ENCODE measurements at places on chromosomes 3 and 15. TPM values are rescaled to one million over a fixed set of nuclear protein-coding genes. Genes with fewer than 3 reads are reported as not detected.

DNA sequence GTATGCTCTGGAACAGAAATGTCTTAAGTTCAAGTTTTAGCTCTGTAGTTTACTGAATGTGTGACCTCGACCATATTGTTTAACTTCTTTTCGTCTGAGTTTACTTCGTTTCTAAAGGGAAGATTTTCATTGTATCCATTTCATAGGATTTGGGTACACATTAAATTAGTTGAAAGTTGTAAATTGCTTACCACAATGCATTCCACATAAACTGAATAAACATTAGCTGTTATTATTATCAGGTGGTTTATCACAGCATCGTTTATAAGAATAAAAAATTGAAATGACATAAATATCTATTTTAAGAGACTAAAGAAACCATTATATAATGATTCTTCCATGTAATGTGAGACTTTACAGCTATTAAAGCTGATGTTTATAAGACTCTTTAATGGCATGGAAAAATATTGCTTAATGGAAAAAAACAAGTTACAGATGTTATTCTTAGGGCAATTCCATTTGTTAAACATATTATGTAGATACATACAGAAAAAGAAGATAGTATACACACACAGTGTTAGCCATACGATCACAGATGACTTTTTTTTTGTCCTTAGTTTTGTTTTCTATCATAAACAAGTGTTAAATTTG is 342.3 kb upstream of the SGO1 start:
- no peak for DNase-seq

DNA sequence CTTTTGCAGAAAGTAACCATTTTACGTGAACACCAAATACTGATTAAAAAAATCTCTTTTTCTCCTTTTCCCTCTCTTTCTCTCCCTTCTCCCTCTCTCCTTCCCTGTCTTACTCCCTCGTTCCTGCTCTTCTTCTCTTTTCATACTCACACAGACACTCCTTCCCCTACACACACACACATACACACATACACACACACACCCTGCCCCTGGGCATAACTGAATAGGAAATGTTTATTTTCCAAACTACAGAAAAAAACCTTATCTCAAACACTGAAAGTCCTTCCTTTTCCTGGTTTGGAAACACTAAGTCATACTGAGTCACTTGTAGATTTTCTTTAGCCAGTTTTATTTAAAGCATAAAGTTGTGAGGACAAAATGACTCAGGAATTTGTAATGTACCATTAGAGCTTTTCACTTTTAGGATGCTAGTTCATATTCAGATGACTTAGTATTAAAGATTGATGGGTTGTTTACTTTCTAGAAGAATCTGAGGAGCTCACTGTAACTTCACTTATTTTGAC is 62.4 kb downstream of the MBNL1 start:
- DNase-seq, result peak; percentile 81

GRCh38 chr15:95669146-95669922 is 661.2 kb upstream of the NR2F2 start:
- DNase-seq, result peak; percentile 19

- DNase-seq, result peak; percentile 53
Observed at GRCh38 chr3:176814285-176814684, 383.0 kb downstream of the TBL1XR1 start.

DNA sequence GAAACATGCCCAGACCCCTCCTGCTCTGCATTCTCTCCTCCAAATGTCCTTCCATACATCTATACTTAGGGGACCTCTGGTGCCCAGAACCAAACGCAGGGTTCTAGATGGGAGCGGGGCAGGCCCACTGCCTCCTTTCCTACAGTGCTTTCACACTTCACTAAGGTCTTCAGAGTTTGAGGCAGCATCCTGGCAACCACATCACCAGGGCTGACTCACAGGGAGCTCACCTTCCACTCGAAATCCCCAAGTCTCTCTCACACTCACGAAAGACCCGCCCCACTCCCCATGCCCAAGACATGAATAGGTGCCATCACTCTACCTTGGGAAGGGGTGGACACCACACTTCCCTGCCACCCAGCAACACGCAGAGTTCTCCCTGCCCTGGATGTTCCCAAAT is 18.9 kb downstream of the HOMER2 start:
- DNase-seq, result no peak

- DNase-seq, result no peak
Observed at GRCh38 chr15:37059086-37059485, 41.3 kb downstream of the MEIS2 start.

- DNase-seq, result no peak
Observed at GRCh38 chr3:30426293-30426993, 180.0 kb upstream of the TGFBR2 start.

DNA sequence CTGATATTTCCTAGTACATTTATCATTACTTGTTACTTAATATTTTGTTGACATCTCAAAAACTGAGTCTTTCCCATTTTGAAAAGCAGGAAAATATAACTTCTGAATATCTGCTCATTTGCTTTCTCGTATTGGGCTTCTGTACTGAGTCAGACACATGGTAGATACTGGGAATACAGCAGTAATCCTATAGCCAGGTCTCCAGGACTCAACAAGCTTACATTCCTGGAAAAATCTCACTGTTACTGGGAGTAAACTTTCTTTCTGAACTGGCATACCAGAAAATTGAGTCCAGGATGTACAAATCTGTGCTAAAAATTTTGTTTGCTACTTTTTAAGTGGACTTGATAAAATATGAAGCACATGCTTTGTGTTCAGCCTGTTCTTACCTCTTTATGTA is 240.4 kb downstream of the RBMS3 start:
- no peak for DNase-seq

DNA sequence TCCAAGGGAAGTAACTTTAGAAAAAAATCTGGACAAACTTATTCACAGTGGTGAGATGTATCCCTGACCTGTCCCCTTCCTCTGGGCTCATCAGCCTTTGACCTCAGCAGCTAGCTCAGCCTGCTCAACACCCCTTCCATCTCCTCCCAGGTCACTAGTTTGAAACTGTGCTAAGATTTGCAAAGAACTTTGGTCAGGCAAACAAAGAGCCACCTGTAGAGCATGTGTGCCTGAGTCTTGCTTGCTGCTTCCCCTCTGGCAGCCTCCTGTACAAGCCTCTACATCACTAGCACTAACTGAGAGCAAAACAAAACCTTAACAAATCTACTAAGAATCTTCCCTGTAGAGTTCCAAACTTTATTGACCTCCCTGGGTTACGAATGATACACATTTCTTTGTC is 43.9 kb downstream of the NR1I2 start:
- DNase-seq, result no peak

DNA sequence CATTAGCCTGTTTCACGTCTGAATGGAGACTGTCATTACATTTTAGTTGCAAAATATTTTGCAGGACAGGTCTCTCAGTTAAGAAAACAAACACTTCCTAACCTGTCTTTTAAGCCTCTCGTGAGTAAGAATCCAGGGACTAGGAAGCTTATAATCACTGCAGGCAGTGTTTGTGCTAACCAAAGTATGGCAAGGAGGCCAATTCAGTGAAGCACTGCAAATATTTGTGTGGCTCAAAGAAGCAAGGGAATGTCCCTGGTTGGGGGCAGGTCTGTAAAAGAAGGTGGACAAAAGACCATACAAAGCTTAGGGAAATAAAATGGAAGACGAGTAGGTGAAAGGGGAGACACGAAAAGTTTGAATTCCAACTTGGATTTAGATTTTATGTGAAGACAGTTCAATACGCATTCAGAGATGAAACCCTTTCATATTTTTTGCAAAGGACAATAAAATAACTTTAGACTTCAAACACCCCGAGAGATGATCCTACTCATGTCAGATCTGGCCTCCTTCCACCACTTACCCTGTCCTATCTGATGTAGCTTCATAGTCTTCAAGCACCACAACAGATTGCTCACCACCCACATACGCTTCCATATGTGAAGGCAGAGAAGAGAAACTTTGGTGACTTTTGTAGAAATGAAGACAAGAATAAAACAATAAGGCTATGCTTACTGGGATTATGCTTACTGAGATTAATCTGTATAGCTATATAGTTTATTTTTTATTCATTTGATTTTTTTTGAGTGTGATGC is 240.9 kb downstream of the TUSC7 start:
- DNase-seq, result no peak

- no peak for DNase-seq
Observed at GRCh38 chr15:35281515-35281914, 196.4 kb upstream of the NANOGP8 start.

GRCh38 chr15:76983590-76984375 is 11.1 kb upstream of the PSTPIP1 start:
- no peak for DNase-seq

DNA sequence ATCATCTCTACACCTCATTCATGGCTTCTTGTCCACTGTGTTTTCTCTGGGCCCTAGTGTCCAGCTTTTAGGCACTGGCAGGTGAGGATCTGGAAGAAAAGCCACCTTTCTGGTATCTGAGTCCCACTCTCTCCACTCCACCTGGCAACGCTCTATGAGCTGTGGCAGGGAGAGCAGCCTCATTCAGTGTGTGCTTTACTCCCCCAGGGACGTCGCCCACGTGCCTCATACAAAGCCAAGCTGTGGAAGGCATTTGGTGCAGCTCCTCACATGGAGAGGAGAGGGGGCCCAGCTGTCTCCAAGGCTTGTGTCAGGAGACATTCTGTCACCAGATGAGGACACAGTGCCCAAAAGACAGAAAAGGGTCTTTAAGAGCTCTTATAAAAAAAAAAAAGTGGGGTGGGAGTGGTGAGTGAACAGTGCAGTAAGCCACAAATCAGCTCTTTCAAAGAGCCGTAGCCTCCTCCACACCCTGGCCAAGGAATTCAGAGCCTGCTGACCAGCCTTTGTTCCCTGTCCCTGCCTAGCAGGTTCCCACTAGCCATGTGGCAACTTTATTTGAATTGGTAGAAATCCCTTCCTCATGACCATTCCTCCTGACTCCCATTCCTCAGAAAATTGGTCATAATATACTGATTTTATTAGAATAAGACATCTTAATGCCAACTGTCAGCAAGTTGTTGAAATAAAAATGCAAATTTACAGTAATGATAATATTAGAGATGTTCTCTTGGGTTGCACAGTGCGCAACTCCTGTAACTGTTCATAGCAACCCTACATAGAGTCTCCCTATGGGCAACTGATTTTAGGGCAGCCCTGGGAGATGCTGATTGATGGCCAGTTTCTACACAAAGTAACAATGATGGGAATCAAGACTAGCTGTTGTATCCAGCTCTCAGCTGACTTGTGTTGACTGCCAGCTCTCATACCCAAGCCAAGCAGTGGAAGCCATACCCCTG is 29.5 kb downstream of the GALNT15 start:
- DNase-seq, result no peak

DNA sequence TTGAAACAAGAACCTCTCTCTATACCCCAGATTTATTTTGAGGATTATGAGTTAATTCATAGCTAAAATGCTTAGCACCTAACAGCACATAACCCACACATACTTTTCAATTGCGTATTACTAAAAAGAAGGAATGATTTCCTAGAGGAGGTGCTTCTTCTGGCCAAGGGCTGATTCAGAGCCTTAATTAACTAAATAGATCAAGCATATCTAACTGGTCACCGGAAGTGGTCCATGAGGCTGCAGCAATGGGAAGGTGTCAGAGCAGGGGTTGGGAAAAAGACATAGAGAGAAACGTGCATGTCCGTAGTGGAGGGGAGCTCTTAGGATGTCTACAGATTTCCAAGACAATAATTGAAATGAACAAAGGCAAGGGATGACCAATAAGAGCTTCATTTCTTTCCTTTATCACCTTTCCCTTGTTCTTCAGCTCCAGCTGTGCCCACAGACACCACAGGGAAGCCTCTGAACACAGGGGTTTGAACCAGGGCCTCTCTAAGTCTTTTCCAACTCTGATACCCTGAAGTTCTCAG is 467 bp downstream of the HGD start:
- DNase-seq, result no peak

GRCh38 chr15:42155546-42156242 is 742 bp downstream of the PLA2G4F start:
- DNase-seq, result no peak

- no peak for DNase-seq
Observed at GRCh38 chr15:48440084-48440483, 108.9 kb downstream of the DUT start.

DNA sequence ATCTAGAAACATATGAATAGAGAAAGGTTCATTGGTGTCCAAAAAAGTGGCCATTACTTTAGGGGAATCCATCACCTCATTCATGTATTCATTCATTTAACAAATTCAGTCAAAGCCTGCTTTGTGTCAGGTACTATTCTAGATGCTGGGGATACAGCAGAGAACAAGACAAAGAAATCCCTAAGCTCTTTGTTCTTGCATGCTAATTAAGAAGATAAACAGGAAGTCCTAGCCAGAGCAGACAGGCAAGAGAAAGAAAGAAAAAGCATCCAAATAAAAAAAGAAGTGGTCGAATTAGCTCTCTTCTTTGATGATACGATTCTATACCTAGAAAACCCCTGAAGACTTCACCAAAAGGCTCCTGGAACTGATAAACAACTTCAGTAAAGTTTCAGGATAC is 12.4 kb upstream of the ZMAT3 start:
- DNase-seq, result no peak

GRCh38 chr3:105284876-105285275 is 81.8 kb upstream of the ALCAM start:
- DNase-seq, result no peak

DNA sequence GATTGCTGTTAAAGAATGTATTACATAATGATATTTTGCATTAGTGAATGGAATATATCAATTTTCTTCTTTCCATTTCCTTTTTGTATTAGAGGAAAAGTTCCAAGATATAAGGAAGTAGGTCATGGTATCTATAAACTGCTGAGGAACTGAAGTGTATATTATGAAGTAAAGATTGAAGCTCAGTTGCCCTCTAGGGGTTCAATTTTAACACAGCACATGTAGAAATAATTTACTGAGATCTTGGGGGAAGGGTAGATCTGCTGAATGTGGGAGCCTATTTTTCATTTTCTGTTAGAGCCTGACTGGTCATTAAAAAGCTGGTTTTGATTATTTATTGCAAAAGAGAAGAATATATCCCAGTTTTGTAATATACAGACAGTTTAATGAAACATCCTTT is 45.2 kb downstream of the CMC1 start:
- DNase-seq, result peak; percentile 23

DNA sequence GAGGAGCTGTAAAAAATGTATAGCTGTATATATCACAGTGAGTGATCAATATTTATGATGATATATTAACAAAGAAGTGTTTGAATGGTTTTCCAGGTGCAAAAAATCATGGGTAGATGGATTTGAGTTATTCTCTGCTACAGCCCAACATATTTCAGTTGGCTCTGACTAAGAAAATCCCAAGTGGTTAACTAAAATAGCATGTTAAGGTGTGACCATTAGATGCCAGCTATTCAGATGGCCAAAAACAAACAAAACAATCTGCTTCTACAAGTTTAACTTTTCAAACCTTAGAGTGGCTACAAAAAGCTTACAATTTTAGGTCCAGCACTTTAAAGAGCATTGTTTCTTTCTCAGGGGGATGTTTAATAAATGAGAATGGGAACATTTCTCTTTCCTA is 67.5 kb downstream of the SEMA6D start:
- DNase-seq, result no peak

PLA2G4E gene
- total RNA-seq, result not detected

ATP2B2 gene
- 0.12 TPM for total RNA-seq

CCDC39 gene
- not detected for total RNA-seq

CSPG5 gene
- total RNA-seq, result 0.93 TPM

GPR62 gene
- total RNA-seq, result not detected

SLC2A2 gene
- total RNA-seq, result not detected

Data from H4 (cell line).